CD4-positive, alpha-beta T cell treated with Interleukin-21 for 1 hour (primary cell): ENCODE measurements at places on chromosomes 5 and 9.

DNA sequence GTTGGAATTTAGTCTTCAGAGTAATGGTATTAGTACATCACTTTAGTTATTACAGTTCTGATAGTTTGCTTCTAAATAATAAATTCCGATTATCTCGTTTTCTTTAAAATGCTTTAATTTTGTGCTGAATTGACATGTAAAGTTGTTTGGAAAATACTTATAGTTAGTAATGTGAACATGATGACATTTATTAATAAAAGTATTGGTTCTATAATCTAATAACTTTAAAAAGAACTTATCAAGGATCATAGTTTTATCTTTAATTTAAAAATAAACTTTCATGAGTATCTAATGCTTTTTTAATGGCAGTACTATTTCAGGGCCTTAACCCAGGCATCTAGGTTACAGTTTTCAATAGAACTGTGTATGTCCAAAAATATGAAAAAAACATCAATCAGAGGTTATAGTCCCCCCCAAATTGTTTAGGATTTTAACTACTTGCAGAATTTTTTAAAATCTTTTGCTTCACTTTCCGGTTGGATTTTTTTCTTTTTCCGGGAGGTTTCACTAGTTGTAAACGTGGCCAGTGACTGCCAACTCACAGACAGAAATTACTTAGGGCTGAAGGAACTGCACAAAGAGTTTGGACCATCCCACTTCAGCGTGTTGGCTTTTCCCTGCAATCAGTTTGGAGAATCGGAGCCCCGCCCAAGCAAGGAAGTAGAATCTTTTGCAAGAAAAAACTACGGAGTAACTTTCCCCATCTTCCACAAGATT is 680 bp downstream of the GPX8 start:
- no peak for DNase-seq

GRCh38 chr5:39253196-39253595 is 33.8 kb upstream of the FYB1 start:
- DNase-seq: no peak

DNA sequence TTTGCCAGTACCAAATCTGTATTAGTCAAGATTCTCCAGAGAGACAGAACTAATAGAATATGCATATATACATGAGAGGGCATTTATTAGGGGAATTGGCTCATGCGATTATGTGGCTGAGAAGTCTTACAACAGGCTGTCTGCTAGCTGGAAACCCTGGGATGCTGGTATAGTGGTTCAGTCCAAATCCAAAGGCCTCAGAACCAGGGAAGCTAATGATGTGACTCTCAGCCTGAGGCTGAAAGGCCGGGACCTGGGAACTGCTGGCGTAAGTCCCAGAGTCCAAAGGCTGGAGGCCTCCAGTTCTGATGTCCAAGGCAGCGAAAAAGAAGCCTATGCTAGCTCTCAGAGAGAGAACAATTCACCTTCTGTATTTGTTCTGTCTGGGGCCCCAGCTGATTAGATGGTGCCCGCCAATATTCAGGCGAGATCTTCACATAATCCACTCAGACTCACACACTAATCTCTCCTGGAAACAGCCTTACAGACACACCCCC is 84.1 kb downstream of the KIAA1958 start:
- DNase-seq: no peak

DNA sequence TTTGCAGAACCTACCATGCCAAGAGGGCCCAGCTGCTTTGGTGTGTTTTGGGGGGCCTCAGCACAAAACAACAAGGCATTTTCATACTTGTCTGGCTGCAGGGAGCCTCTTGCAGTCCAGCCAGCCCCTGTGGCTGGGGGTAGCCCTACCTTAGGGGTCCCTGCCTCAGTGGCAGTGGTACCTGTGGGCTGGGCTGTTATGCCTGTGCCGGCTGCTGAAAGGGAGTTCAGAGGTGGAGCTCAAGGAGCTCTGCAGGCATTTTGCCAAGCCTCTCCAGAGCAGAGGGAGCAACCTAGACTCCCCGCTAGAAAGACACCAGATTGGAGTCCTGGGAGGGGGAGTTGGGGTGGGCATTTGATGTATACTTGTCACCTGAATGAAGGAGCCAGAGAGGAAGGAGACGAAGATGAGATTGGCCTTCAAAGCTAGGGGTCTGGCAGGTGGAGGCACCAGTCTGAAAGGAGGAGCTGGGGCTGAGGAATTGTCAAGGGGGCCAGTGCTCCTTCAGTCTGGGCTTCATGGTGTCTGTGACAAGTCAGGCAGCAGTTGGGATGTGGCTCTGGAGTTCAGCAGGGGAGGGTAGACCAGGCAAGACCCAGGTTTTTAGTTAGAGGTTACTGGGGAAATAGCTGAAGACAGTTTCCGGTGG is 1.5 kb downstream of the SHROOM1 start:
- no peak for DNase-seq

- DNase-seq: no peak
Measured at GRCh38 chr5:136639616-136640015, 274.3 kb upstream of the TRPC7 start.

GRCh38 chr5:109558364-109558763 is 131.4 kb upstream of the MAN2A1 start:
- DNase-seq: no peak

- DNase-seq: no peak
Measured at GRCh38 chr5:91090995-91091394, 292.1 kb downstream of the ARRDC3 start.
